Stimulated activated CD8-positive, alpha-beta memory T cell treated with anti-CD3 and anti-CD28 coated beads, Interleukin-7, amount 100 ng/mL, for 1 hour (primary cell): ENCODE measurements at places on chromosomes 3 and 15.

- no peak for DNase-seq
Observed at GRCh38 chr15:49987896-49988295, 131.1 kb downstream of the ATP8B4 start.

DNA sequence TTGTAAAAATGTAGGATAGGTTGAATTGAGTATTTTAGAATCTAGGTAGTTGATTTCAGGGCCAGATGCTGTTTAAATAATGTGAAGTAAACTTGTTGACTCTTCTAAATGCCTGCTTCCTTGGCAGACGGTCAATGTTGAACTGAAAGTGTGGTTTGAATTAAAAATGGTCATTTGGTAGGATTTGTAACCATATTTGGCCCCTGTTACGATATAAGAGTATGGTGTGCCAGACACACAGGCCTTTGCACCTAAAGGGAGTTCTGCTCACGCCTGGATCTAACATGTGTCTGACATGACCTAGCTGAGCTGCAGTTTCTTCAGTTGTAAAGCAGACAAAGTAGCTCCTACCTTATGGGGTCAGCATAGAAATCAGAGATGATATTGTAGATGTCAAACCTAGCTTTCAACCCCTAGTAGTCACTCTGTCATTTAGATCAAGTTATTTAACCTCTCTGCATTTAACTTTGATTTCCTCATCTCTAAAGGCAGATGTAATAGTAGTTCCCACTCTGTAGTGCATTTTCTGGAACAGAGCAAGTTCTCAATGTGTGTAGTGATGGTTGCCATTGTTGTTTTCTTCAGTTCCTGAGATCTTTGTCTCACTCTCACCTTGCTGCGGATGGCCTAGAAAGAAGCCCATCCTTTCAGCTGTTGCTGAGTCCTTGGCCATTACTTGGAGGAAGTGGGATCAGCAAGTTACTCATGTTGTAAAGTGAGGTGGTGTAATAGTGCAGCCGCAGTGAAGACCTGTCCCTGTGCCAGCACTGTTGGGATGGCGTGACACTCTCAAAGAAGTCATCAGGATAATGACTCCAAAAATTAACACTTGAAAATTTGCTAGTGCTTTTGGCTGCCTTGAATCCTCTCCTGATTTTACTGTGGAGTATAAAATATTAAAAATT is 90.2 kb downstream of the GHSR start:
- DNase-seq: no peak

GRCh38 chr3:51388286-51389029 is 2.6 kb upstream of the RBM15B start:
- DNase-seq: no peak

- DNase-seq: no peak
Observed at GRCh38 chr3:179630753-179631451, 21.9 kb upstream of the USP13 start.

DNA sequence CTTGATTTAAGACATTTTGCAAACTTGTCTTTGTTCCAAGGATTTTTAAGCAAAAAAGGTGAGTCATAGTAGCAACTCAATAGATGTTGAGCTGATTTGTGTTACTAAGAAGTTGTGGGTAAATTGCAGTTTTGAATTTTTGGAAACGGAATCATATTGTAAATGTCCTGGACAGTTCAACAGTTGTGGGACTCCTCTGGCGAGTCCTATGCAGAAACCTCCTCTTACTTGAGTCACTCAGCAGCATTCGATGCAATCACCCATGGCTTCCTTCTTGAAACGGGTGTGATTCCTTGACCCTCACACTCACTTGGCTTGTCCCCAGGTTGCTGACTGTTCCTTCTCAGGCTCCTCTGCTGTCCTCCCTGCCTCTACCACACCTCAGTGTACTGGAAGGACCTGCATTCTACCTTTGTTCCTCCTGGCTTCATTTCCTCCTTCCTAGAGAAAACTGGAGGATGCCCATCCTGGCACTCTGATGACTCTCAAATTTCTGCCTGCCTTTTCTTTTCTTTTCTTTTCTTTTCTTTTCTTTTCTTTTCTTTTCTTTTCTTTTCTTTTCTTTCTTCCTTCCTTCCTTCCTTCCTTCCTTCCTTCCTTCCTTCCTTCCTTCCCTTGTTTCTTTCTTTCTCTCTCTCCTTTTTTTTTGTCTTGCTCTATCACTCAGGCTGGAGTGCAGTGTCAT is 52.8 kb upstream of the DGKG start:
- DNase-seq: no peak

- no peak for DNase-seq
Observed at GRCh38 chr15:55151631-55152030, 45.1 kb downstream of the RSL24D1 start.

DNA sequence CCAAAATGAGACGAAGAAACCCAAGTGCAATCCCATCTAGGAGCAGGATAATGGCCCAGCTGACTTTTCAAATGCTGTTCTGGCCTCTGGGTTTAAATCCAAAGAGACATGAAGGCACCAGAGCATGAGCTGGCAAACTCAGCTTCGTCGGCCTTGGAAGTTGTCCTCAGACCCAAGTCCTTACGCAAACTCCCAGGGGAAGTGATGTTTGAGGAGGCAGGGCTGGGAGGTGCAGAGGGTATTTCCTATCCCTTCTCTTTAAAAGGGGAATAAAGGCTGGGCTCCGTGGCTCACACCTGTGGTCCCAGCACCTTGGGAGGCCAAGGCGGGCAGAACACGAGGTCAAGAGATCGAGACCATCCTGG is 68.9 kb upstream of the HERC1 start:
- DNase-seq: no peak

DNA sequence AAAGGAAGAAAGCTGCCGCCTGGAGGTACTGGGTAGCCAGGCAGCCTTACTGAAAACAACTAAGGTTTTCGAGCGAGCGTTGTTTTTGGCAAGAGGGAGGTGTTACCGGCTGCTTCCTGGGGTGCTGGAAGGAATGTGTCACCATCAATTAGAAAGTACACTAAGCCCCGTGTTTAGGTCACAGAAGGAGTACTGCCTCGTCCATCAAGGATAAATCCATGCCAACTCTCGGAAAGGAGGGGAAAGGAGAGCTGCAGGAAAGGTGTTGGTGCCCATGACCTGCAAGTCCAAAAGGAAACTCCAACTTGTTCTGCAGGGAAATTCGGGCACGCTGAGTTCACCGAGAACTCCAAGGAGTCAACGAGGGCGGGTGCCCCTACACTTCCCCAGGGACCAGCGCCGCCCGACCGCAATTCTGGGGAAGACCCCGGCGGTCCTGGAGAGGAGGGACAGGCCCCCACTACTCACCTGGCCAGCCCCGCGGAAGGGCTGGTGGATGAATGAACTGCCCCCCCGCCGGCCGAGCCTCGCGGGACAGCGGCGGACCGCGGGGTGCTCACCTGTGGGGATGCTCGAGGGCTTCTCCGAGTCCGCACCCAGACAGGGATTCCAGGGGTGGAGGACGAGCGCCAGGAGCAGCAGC is 542 bp downstream of the PLOD2 start:
- DNase-seq: no peak

- DNase-seq: no peak
Observed at GRCh38 chr3:184772667-184773272, 39.2 kb upstream of the VPS8 start.

GRCh38 chr3:125207949-125208568 is 4.5 kb downstream of the SLC12A8 start:
- DNase-seq: no peak

DNA sequence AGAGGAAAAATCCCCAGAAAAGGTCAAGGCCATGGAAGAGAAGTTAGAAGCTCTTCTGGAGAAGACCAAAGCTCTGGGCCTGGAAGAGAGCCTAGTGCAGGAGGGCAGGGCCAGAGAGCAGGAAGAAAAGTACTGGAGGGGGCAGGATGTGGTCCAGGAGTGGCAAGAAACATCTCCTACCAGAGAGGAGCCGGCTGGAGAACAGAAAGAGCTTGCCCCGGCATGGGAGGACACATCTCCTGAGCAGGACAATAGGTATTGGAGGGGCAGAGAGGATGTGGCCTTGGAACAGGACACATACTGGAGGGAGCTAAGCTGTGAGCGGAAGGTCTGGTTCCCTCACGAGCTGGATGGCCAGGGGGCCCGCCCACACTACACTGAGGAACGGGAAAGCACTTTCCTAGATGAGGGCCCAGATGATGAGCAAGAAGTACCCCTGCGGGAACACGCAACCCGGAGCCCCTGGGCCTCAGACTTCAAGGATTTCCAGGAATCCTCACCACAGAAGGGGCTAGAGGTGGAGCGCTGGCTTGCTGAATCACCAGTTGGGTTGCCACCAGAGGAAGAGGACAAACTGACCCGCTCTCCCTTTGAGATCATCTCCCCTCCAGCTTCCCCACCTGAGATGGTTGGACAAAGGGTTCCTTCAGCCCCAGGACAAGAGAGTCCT is 9.0 kb downstream of the MAP1A start:
- DNase-seq: no peak

DNA sequence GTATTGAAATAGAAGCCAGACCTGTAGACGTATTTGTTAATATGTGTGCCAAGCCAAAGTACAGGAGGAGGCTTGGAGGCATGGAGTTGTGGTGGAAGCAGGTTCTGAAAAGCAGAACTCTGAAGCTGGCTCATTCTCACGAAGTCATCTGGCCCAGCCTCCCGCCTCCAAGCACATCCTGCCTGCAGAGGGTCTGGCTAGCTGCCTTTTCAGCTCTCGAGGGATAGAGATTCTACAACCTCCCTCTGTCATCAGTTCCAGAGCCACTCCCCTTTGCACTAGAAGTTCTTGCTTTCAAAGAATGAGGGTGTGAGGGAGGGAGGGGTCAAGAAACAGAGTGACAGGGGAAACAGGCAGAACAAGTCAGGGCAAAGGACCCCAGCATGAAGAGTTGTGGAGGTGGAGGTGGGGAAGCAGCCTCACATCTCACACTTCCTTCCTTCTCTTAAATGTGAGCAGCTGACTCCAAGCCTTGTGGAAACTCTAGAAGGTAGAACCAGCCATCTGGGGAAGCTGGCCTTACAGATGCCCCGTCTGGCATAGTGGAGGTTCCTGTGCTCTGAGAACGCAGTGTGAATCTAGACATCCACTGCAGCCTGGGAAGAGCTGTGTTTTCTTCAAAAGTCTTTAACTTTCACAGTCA is 95.3 kb downstream of the SLC49A4 start:
- DNase-seq: no peak
